ENCODE measurements at places on chromosomes 2 and 18. TPM values are rescaled to one million over a fixed set of nuclear protein-coding genes. Genes with fewer than 3 reads are reported as not detected.
A peak's percentile ranks its signal among the peaks of the same experiment; 100 is the strongest.

Gene CFC1
- polyA plus RNA-seq, result not detected

Gene EVX2
- polyA plus RNA-seq, result not detected

GRCh38 chr2:158184556-158185343, 83.1 kb downstream of the UPP2 start:
- DNase-seq, result peak; percentile 19

DNA sequence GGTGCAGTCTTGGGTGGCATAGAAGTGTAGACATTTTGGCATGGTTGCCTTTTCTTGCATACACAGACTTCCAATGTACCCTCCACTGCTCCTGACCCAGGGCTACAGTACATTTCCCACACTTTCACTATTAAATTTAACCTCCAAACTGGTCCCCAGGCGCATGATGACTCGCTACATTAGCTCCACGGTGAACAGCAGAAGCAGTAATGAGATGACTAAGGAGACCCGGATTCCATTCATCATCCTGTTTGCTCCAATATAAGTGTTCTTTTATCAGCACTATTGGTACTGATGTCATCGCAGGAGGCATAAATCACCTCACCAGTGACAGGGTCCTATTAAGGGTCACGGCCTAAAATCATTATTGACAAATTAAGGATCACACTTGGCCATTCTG, 316.5 kb downstream of the EN1 start:
- DNase-seq, result no peak

GRCh38 chr2:136236019-136236418, 118.1 kb upstream of the CXCR4 start:
- no peak for DNase-seq

GRCh38 chr2:177078416-177078815, 134.2 kb upstream of the HNRNPA3 start:
- DNase-seq, result no peak

GRCh38 chr18:59908799-59909198, 9.0 kb downstream of the PMAIP1 start:
- no peak for DNase-seq

- peak; percentile 45 for DNase-seq
Measured at GRCh38 chr18:67199993-67200617, 316.4 kb downstream of the DSEL start.

GRCh38 chr2:113230531-113230930, 48.2 kb downstream of the PAX8 start:
- no peak for DNase-seq

DNA sequence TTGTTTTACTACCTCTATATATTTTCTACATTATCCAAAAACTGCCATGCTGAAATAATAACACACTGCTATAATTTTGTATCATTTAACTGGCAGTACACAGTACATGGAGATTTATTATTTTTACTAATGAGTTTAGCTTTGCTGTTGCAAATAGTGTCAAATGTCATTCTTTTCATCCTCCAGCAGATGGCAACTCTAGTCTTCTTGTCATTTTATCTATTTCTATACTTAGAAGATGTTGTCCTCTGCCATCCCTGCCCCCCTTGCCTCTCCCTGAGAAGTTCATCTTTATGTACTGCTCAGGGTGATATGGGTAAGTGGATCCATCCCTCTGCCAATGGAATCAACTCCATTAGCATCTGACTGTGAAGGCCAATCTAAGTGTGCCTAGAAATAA, 21.7 kb upstream of the LRRTM1 start:
- DNase-seq, result no peak

GRCh38 chr2:55862673-55863390, 60.8 kb downstream of the EFEMP1 start:
- DNase-seq, result no peak

GRCh38 chr2:144351687-144352086, 168.2 kb downstream of the ZEB2 start:
- no peak for DNase-seq

DNA sequence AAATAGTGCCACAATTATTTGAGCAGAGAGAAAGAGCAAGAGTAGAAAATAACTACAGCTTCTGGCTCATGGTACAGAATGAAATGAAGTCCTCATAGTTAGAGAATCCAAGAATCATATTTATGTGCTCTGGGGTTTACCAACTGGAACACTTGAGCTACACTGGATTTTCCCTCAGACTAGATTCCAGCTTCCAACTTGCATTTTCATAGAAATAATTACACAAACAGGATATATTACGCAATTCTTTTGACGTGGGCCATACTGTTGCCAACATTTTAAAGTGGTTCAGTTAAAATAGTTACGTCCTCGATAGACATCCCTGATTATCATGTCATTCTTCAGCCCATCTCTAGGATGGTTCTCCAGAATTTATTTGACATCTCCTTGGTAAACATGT, 129.2 kb downstream of the ETAA1 start:
- DNase-seq, result no peak

DNA sequence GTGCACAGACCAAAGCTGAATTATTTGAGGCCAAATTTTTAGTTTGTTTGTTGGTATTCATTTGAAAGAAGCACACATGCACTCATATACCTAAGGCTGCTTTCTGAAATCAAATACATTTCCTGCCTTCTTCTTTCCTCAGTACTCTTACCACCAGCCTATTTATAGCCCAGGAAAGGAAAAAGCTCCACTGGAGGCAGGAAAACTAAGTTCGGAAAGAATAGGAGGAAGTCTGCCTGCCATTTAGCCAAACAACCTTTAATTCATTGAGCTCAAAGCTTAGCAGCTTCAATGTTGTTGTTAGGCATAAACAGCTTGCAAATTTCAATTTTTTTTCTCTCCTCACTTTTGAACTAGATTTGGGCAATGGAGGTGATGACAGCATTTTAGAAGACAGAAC, 40.4 kb upstream of the RASGRP3 start:
- DNase-seq, result no peak

DNA sequence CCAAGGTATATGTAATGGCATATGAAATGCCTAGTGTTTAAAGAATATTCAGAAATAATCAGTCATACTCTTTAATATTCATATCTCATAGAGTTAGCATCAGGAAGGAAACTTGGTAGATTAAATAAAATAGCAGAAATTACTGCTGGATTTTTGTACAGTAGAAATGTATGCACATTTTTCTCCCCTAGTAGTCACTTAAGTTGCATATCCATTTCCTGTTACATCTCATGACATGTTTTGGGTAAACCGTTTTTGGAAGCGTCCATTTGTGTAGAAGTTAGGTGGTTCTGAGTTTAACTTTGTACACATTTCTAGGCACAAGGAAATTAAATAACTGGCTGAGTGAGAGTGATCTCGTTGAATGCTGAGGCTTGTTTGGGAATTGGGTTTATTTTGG, 21.9 kb downstream of the NEDD4L start:
- DNase-seq, result no peak
